ENCODE measurements at places on chromosomes 11 and 22.

GRCh38 chr11:59669611-59670009 lies 773 bp upstream of the PATL1 start:
- peak; percentile 65 for DNase-seq

DNA sequence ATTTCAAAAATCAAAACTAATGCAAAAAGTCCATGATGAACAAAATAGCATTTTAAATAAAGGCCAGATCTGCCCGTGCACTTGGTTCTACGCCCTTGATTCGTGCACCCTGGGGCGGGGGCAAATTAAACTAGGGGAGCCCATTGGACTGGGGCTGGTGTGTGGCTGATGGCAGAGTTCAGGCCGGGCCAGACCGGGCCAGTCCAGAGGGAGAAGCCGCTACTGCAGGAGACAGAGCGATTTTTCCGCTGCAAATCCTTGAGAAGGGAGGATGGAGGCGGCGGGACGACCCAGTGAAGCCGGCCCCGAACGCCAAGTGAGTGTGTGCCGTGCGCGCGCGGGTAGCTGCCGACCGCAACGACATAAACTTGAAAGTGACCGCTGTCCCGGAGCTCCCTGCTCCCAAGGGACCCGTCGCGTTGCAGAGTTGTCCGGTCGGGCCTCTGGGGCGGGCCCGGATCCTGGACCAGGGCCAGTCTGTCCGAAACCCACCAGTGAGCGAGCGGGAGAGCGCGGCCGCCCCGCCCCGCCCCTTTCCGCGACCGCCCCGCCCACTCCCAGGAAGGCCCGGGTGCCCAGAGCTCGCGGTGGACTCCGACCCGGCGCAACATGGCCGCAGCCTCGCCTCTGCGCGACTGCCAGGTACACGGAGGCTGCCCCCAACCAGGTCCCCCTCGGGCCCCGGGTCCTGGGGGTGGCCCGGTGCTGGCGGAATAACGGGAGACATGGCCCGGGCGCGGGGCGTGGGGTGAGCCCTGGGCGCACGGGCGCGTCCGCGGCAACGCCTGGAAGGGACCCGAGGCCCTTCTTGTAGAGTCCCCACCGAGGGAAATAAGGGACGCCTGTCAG lies at the start of gene TTC38:
Gene TTC38, plus strand, starts transcription at position 578 of the 849 bp plus-strand sequence. Its CDS starts 32 bp downstream, at position 610.
- peak; percentile 94 for DNase-seq

DNA sequence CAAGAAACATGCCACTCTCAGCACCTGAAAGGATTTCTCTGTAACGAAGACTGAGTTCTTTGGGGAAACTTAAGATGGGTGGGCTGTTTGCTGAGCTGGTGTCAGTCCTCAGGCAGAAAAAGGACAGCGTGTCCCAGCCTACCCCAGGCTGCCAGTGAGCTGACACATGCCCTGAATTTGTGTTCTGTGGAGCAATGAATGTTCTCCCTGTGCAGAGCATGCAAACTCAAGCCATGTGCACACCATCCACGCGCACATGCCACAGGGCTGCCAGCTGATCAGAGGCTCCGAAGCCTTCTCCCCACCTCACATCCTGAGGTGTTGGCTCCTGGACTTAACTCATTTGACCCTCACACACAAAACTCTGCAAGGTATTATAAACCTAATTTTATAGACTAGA lies 104.9 kb downstream of the KCNC1 start:
- no peak for DNase-seq

GRCh38 chr11:78208257-78209165 lies 19.8 kb downstream of the USP35 start:
- DNase-seq: no peak

DNA sequence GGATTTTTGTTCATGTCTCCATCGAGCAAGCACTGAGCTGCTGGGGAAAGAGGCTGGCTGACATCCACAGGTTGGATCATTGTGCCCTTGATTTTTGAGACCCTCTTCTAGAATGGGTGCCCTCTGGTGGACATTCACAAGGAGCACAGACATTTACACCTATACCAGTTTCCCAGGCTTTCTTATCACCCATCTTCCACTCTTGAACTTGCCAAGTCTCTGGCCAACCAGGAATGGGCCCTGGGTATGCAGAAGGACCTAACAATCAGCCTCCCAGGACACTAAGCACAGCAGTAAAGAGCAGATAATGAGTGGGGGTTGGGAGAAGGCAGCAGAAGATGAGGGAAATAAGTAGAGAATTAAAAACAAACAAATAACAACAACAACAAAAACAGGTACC lies 5.7 kb upstream of the INTS4 start:
- peak; percentile 70 for DNase-seq
